Small intestine (tissue), 16 donors: ENCODE measurements at places on chromosomes 5 and 9. TPM values are rescaled to one million over a fixed set of nuclear protein-coding genes. Genes with fewer than 3 reads are reported as not detected.

- peaks cover 1% of the 10 kb centered on the region for H3K27me3 ChIP-seq
- no peaks in the 10 kb centered on the region for H3K36me3 ChIP-seq
- no peak overlapping the region for H3K27ac ChIP-seq
- H3K4me3 ChIP-seq, result no peak overlapping the region
- no peak for DNase-seq
- H3K4me1 ChIP-seq, result no peaks in the 10 kb centered on the region
Observed at GRCh38 chr5:3394891-3395599, 200.6 kb upstream of the IRX1 start.

DNA sequence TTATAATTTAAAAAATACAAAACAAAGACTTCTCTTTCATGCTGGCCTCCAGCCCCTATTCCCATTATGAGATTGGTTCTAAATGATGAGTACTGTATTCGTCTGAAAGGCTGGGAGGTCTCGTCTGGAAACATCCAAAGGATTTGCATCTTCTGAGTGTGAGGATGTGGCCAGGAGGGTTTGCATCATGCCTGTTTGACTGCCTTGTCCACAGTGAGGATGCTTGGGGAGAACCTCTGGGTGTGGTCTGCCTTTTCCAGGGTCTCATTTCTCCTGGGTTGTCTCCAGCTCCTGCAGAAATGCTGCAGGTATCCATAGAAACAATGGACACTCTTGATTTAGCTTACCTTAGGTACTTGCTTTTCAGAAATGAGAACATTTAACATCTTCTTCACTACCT lies 26.4 kb upstream of the CXCL14 start:
- no peaks in the 10 kb centered on the region for H3K4me1 ChIP-seq
- no peaks in the 10 kb centered on the region for H3K27me3 ChIP-seq
- no peak overlapping the region for H3K27ac ChIP-seq
- no peaks in the 10 kb centered on the region for H3K36me3 ChIP-seq
- no peak for DNase-seq
- no peak overlapping the region for H3K4me3 ChIP-seq

DNA sequence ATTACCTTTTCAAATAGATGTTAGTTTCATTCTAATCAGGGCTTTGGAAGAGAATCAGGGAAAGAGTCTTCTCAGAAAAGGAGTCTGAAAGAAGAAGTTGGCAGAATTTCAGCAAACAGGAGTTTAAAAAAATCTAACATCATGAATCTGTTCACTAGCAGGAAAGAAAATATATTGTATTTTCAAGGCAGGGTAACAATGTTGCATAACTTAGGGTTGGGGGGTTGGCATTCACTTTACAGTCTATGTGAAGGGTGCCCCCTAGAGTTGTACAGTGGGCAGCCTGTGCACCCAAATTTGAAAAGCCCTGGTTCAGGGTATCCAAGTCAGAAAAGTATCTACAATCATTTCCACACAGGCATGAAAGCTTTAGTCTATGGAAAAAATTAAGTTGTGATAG lies 348.4 kb upstream of the SLC30A5 start:
- no peaks in the 10 kb centered on the region for H3K36me3 ChIP-seq
- H3K27ac ChIP-seq, result no peak overlapping the region
- no peak overlapping the region for H3K4me3 ChIP-seq
- DNase-seq, result no peak

GRCh38 chr9:117403403-117403811 lies 11.4 kb downstream of the ASTN2 start:
- peaks cover 8% of the 10 kb centered on the region for H3K27me3 ChIP-seq
- no peak overlapping the region for H3K4me3 ChIP-seq
- no peak for DNase-seq
- no peaks in the 10 kb centered on the region for H3K4me1 ChIP-seq

DNA sequence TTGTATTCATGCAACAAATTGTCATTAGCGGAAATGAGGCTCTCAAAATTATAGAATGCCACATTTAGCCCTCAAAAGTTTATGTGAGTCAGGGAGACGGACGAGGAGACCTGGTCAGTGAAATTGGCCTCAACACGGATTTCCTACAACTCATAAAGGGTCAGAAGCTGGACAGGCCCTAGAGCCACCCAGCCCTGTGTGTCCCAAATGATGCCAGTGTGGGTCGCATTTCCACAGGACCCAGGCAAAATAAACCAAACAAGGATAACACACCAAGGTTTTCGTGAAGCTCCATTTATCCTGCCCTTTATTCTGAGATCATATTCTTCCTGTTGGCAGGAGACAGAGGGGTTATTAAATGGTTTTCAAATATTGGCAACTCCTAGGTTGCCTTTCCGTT lies 72.0 kb upstream of the COL5A1 start:
- no peak for DNase-seq
- H3K4me3 ChIP-seq, result no peak overlapping the region
- H3K27ac ChIP-seq, result no peak overlapping the region
- H3K36me3 ChIP-seq, result no peaks in the 10 kb centered on the region

DNA sequence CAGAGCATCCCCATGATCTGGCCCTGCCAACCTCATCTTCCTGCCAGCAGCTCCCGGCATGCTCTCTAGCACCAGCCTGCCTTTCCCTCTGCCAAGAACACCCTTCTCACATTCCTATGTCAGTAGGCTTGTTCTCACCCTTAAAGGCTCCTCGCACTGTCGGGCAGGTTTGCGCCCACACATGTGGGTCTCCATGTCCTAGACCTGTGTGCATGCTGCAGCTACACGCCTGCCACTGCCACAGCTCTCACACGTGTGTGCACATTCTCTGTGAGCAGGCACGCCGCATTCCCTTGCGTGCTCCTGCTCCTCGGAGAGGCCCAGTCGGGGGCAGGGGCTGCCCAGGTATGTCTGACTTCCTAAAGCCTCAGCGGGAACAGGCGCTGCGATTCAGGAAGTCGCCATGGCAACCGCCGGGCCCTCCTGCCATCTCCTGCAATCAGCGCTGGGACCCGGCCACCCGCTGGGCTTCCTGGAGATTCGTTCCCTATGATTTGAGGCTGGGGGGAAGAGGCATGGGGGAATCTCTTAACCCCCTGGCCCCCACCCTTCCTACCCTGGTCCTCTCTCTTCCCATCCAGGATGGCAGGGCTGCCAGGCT lies 28.1 kb downstream of the NDUFA8 start:
- H3K4me1 ChIP-seq, result peaks cover 3% of the 10 kb centered on the region
- H3K4me3 ChIP-seq, result no peak overlapping the region
- no peak for DNase-seq
- no peaks in the 10 kb centered on the region for H3K36me3 ChIP-seq
- H3K27me3 ChIP-seq, result peaks cover 7% of the 10 kb centered on the region

GRCh38 chr5:173320259-173320658 lies 8.0 kb downstream of the STC2 start:
- peak; percentile 52 for DNase-seq
- no peaks in the 10 kb centered on the region for H3K36me3 ChIP-seq
- H3K27me3 ChIP-seq, result peaks cover 26% of the 10 kb centered on the region
- no peak overlapping the region for H3K4me3 ChIP-seq
- H3K27ac ChIP-seq, result no peak overlapping the region

GRCh38 chr5:137838976-137839375 lies 28.7 kb upstream of the MYOT start:
- H3K27ac ChIP-seq, result no peak overlapping the region
- no peaks in the 10 kb centered on the region for H3K4me1 ChIP-seq
- H3K4me3 ChIP-seq, result no peak overlapping the region
- no peaks in the 10 kb centered on the region for H3K36me3 ChIP-seq
- peak; percentile 23 for DNase-seq

DNA sequence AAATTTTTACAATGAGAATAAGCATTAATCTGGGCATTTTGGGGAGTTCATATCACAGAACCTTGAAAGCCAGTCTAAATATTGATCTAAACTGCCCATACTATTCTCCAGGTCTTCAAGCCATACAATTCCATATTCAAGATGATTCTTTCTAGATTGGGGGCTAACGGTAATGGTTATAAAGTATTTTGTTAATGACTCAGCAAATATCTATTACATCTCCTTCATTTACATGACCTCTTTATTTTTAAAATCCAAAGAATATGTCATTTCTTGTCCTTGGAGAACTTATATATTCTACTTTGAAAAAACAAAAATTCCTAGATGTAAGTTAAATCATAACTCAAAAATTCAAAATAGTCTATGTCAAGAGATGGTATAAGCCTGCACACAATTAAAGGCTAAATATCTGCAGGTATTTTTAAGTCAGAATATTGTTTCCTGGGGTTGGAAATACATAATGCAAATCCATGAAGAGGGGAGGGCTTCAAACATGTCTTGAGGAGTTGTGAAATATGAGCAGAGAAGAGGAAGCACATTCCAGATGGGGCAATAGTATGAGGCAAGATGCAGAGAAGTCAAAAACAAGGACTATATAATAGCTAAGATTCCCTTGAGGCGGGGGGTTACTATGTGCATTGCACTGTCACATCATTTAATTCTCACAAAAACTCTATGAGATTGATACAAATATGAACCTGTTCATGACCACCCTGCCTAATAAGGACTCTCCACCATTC lies 526.4 kb downstream of the NR2F1-AS1 start:
- no peaks in the 10 kb centered on the region for H3K4me1 ChIP-seq
- no peak for DNase-seq
- no peak overlapping the region for H3K4me3 ChIP-seq
- H3K27ac ChIP-seq, result no peak overlapping the region
- no peaks in the 10 kb centered on the region for H3K27me3 ChIP-seq
- no peaks in the 10 kb centered on the region for H3K36me3 ChIP-seq

DNA sequence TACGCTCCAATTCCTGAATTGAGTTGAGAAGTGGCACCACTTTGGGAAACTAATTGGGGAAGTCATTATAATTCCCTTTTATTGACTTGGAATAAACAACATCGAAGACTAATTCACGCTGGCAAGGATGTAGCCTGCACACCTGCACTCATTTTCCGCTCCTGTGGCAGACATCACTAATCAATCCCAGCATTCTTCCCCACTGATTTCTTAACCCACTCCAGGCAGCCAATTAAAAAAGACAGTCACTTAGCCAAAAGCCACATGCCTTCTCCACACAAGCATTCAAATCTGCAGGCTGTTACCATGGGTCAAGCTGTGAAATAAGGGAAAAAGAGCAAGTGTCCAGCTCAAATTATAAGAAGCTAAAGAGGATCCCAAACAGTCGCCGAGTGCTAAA lies 68.2 kb upstream of the HRH2 start:
- no peak overlapping the region for H3K4me3 ChIP-seq
- DNase-seq, result no peak
- H3K27ac ChIP-seq, result no peak overlapping the region

GRCh38 chr5:145825751-145826180 lies 9.4 kb downstream of the PRELID2 start:
- H3K4me1 ChIP-seq, result no peaks in the 10 kb centered on the region
- H3K27ac ChIP-seq, result no peak overlapping the region
- H3K36me3 ChIP-seq, result no peaks in the 10 kb centered on the region
- no peak overlapping the region for H3K4me3 ChIP-seq
- peak; percentile 67 for DNase-seq

DNA sequence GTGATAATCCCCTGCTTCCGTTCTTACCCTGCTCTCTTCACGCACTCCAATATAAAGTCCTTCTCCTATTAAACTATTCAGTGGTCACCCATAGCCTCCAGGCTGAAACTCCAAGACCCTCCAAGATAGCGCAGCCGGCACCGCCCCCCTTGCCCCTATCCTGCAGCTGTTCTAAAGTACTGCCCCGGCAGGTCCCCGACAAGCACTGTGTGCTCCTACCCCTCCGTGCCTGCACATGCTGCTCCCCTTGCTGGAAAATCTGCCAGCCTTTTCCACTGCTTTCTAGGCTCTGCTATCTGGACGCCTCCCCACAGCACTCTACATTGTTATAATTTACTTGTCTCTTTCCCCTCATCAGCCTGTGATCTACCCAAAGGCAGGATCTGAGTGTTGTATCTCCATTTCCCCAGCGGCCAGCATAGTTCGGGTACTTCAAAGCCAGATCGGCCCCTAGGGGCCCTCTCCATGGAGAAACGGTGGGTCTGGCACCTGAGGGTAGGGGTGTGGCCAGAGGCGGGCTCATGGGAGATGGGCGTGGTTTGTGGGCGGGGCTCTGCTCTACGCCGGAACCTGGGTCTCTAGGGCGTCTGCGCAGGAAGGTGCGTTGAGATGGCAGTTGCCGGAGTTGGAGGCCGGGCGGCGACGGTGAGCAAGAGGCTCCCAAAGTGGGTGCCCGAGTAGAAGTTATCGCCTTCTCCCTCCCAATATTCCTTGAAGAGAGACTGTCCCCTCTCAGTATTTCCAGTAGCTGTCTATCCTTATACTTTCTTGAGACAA lies 83.5 kb upstream of the RUSC2 start:
- H3K27me3 ChIP-seq, result no peaks in the 10 kb centered on the region
- H3K27ac ChIP-seq, result no peak overlapping the region
- peak; percentile 93 for DNase-seq
- H3K4me3 ChIP-seq, result no peak overlapping the region

DNA sequence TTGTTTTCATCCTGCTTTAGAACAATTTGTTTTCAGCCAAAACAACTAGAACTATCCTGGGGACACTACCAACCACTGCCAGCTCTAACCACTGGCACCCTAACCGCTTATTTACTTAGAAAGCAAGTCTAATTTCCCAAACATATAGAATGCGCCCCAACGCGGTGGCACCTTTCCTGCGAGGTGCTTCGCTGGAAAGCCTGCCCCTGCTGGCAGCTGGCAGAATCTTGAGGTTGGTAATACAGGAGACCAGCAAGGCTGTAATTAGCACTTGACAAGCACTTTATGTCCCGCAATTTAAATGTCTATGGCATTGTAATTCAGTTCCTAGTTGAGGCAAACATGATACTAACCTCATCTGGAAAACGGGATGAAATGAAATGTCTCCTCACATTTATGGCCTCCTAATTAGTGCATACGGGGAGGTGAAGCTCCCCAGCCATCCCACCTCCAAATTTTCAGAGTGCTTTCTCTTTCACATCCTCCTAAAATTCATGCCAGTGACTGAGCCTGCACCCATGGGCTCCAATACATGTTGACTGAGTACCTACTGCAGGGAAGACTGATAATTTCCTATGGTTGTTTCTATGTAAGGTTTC lies 30.4 kb downstream of the GABBR2 start:
- H3K27me3 ChIP-seq, result no peaks in the 10 kb centered on the region
- H3K27ac ChIP-seq, result no peak overlapping the region
- no peak overlapping the region for H3K4me3 ChIP-seq
- no peaks in the 10 kb centered on the region for H3K4me1 ChIP-seq
- H3K36me3 ChIP-seq, result no peaks in the 10 kb centered on the region
- DNase-seq, result peak; percentile 25

DNA sequence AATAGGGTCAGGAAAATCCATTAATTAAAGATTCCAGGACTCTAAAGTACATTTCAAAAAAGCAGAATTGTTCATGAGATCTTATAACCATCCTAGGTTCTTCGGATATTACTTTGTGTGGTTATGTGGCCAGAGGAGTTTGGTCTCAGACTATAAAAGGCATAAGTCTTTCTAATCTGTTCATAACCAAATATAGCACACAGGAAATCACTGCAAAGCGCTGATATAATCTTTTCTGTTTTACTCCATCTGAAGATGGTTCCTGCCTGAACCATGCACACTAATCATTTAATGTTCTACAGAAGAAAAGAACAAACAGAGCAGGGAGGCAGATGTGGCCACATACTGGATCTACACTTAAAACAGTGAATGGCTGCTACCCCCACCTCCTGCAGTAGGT lies 182.8 kb downstream of the SEMA5A start:
- DNase-seq, result no peak
- H3K4me1 ChIP-seq, result no peaks in the 10 kb centered on the region
- no peak overlapping the region for H3K4me3 ChIP-seq
- no peak overlapping the region for H3K27ac ChIP-seq

GRCh38 chr9:137221506-137222111 lies 431 bp downstream of the RNF208 start:
- no peaks in the 10 kb centered on the region for H3K36me3 ChIP-seq
- no peaks in the 10 kb centered on the region for H3K4me1 ChIP-seq
- no peaks in the 10 kb centered on the region for H3K27me3 ChIP-seq
- peak overlapping the region; percentile 35 for H3K4me3 ChIP-seq
- DNase-seq, result peak; percentile 48

KDM3B gene
- polyA plus RNA-seq, result 18.6 TPM

HSPB3 gene
- 0.55 TPM for polyA plus RNA-seq

BAAT gene
- not detected for polyA plus RNA-seq

CEL gene
- polyA plus RNA-seq, result 7.4 TPM

TAF1L gene
- polyA plus RNA-seq, result not detected

IFNB1 gene
- polyA plus RNA-seq, result not detected

MZB1 gene
- 2.7 TPM for polyA plus RNA-seq

LYSMD3 gene
- 24.6 TPM for polyA plus RNA-seq
